ENCODE measurements at places on chromosomes 3 and 15.

GRCh38 chr3:136802481-136802996 lies 16.4 kb upstream of the SLC35G2 start:
- no peak for DNase-seq

DNA sequence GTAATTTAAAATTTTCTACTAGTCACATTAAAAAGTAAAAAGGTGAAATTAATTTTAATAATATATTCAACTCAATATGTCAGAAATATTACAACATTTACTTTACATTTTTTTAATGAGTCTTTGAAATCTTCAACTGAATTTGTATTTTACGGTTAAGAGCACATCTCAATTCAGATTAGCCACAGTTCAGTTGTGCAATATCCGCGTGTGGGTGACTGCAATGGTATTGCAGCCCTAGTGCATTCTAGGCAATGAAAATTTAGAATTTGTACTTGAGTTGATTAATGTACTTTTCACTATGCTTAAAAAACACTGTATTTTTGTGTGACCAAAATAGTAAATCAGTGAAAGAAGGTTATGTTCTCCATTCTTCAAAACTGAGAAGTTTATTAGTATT lies 57.3 kb downstream of the CEP63 start:
- no peak for DNase-seq

DNA sequence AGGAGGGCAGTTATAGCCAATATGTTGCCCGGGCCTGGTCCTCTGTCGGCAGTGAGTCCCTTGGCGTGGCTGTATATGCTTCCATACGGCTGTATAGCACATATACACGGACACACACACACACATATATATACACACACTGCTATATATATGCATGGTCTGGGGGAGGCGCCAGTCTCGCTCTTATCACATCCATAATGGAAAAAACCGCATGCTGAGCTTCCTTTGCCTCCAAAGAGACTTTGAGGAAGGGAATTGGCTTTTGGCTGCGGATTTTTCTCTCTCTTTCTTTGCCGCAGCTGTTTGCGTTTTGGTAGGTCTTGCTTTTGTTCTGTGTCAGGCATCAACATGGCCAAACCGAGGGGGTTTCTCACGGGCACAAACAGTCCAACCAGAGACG lies 11.3 kb upstream of the TMEM115 start:
- no peak for DNase-seq

DNA sequence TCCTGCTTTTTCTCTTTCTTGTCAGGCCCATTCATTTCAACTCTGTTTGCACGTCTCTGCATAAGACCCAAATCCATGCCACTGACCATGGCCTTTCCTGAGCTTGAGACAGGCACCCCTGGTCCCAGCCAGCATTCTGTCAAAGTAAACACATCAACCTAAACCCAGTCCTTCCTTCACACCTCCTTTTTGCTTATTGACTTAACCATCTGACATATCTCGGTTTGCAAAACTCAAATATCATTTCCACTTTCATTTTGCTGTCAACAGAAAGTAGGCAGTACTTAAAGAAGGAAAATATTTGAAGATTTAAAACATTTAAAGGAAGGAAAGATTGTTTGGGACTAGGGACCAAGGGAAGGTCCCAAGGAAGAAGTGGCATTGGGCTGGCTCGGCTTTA lies 48.2 kb upstream of the KBTBD8 start:
- DNase-seq = no peak

- DNase-seq = no peak
Measured at GRCh38 chr3:4504340-4505261, 11.5 kb downstream of the ITPR1 start.

DNA sequence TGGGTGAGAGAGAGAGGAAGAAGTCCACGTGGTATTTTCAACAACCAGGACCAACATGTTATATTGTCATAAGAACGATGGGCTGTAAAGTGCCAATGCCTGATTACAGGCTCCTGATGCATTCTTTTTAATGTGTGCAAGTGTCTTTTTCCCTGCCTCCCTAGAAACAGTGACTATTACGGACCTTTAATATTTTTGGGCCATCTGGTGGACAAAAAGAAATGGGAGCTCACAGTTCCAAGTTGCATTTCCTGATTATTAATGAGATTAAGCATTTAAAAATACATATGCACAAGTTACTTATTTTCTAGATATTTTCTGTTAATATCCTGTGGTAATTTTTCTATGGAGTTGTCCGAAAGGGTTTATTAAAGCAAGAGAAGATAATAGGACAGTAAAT lies 530.2 kb downstream of the NR2F2 start:
- DNase-seq = no peak

GRCh38 chr3:21754839-21755238 lies 3.8 kb upstream of the ZNF385D start:
- DNase-seq = no peak

DNA sequence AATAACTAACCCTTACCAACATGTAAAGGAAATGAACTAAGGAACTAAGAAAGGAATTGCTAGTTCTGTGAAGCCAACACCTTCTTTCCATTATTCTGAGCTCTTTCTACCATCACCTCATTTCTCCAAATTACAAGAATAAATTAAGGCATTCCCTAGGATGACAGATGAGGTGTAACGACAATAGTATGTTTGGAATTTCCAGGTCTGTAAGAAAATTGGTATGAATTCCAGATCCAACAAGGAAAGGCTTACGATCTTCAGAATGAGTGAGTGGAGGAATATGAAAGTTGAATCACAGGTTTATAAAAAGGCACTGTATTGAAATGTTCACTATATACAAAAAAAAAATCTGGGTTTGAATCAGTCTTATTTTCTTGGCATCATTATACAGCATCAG lies 4.5 kb upstream of the NANOGP8 start:
- no peak for DNase-seq

DNA sequence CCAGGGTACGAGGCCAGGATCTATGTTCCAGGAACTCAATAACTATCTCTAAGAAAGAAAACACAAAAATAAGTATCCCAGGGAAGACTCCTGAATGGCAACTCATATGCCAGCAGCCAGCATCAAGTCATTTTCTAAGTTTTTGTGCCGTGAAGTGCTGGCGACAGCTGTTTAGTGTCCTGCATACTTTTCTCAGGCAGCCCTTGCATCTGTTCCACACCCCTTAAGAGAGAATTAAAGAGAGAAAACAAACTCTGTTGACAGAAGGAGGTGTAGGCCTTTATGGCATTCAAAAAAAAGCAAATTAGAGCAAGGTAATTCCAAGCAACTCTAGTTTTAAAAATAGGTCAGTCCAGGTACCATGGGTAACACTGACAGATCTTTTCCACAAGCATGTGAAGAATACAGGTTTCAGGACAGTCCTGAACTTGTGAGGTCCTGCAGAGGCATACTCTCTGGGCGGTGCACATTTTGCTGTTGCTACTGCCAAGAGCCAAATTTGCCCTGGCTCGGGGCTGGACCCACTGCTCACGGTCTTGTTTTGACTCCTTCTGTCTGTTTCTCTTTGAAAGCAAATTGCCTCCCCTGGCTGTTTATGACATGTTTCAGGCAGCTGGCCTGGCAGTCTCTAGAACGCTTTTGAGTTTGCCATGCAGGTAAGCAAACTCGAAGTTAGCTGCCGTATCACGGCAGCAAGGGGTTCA lies 252.1 kb upstream of the ADAMTS9 start:
- no peak for DNase-seq
